ENCODE measurements at places on chromosomes 5 and 9. TPM values are rescaled to one million over a fixed set of nuclear protein-coding genes. Genes with fewer than 3 reads are reported as not detected.

ITGA2 gene
- 2.7 TPM for total RNA-seq

DOLPP1 gene
- total RNA-seq: 10.5 TPM

CNTNAP3B gene
- 15.0 TPM for total RNA-seq

LRRC19 gene
- total RNA-seq: under 0.01 TPM

LCP2 gene
- total RNA-seq: not detected

SPATA31A7 gene
- total RNA-seq: not detected

TAF11L10 gene
- total RNA-seq: not detected

RAPGEF6 gene
- total RNA-seq: 18.6 TPM

HRH2 gene
- 0.36 TPM for total RNA-seq

IFNB1 gene
- not detected for total RNA-seq

GRCh38 chr5:17113174-17113958 lies 104.1 kb upstream of the BASP1 start:
- H3K4me3 ChIP-seq: peak overlapping the region; percentile 30
- no peaks in the 10 kb centered on the region for H3K27me3 ChIP-seq
- H3K36me3 ChIP-seq: no peaks in the 10 kb centered on the region
- DNase-seq: peak; percentile 42

DNA sequence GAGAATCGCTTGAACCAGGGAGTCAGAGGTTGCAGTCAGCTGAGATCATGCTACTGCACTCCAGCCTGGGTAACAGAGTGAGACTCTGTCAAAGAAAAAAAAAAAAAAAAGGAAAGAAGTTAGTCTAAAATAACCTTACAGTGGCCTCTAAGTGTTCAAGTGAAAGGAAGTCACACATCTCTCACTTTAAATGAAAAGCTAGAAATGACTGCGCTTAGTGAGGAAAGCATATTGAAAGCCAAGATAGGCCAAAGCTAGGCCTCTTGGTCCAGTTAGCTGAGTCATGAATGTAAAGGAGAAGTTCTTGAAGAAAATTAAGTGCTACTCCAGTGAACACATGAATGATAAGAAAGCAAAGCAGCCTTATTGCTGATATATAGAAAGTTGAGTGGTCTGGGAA lies 38.1 kb downstream of the ITGA1 start:
- H3K27me3 ChIP-seq: no peaks in the 10 kb centered on the region
- no peak for DNase-seq
- H3K4me3 ChIP-seq: no peak overlapping the region
- H3K36me3 ChIP-seq: no peaks in the 10 kb centered on the region
- no peak overlapping the region for H3K27ac ChIP-seq

GRCh38 chr9:8564960-8565359 lies 765.4 kb upstream of the DMAC1 start:
- no peaks in the 10 kb centered on the region for H3K4me1 ChIP-seq
- H3K27ac ChIP-seq: no peak overlapping the region
- H3K36me3 ChIP-seq: no peaks in the 10 kb centered on the region

DNA sequence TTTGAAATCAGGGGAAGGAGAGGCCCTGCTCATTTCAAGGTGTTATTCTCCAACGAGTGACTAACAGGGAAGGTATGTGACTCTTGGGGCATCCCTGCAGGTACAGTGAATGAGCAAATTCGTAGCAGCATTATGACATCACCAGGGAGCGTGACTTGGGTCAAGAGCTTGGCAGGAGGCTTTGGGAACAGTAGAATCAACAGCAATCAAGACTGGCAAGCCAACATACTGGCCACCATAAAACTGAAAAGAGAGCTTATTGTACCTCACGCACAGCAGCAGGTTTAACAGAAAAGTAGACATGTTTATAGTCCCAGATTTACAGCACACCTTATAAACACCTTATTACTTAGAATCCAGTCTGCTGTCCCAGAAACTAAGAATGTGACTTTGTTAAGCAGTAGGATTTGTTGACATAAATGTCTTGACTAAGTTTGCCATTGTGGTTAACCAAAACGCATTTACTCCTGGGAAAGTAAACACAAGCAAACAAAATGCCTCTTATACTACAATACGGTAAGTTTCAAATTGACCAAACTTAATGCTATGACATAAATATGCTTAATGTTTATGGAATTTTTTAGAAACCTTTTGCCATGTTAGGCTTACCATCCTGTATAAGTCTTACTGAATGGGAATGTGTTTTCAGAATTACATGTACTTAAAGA lies 297.8 kb downstream of the NPR3 start:
- H3K4me3 ChIP-seq: no peak overlapping the region
- H3K4me1 ChIP-seq: peaks cover 11% of the 10 kb centered on the region
- H3K36me3 ChIP-seq: no peaks in the 10 kb centered on the region
- no peak for DNase-seq
- no peaks in the 10 kb centered on the region for H3K27me3 ChIP-seq

GRCh38 chr5:77773734-77774280 lies 2.3 kb downstream of the TBCA start:
- H3K4me1 ChIP-seq: peaks cover 21% of the 10 kb centered on the region
- H3K36me3 ChIP-seq: peaks cover 5% of the 10 kb centered on the region
- H3K27me3 ChIP-seq: no peaks in the 10 kb centered on the region
- H3K27ac ChIP-seq: no peak overlapping the region
- no peak overlapping the region for H3K4me3 ChIP-seq

DNA sequence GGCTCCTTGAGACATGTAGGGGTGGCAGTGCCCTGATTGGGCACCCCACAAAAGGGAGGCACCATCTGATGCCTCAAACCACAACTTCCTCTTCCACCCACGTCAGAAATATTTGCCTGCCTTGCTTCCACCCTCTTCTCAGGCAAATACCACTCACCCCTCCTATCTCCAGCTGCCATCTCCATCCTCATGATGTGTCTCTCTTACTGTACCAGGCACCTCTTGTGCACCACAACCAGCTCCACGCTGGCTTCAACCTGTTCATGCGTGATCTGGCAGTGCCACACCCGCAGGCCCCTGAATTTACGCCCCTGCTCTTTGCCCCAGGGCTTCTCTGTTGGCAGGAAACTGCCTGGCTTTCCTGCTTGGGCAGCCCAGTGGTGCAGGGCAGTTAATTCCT lies 87.8 kb upstream of the HSPA9 start:
- H3K27ac ChIP-seq: no peak overlapping the region
- no peaks in the 10 kb centered on the region for H3K4me1 ChIP-seq
- DNase-seq: no peak
- no peaks in the 10 kb centered on the region for H3K36me3 ChIP-seq
- H3K4me3 ChIP-seq: no peak overlapping the region

GRCh38 chr5:141843156-141843927 lies 34.9 kb downstream of the PCDH1 start:
- H3K36me3 ChIP-seq: no peaks in the 10 kb centered on the region
- H3K4me1 ChIP-seq: peaks cover 4% of the 10 kb centered on the region
- no peak overlapping the region for H3K27ac ChIP-seq
- no peak overlapping the region for H3K4me3 ChIP-seq
- H3K27me3 ChIP-seq: no peaks in the 10 kb centered on the region

DNA sequence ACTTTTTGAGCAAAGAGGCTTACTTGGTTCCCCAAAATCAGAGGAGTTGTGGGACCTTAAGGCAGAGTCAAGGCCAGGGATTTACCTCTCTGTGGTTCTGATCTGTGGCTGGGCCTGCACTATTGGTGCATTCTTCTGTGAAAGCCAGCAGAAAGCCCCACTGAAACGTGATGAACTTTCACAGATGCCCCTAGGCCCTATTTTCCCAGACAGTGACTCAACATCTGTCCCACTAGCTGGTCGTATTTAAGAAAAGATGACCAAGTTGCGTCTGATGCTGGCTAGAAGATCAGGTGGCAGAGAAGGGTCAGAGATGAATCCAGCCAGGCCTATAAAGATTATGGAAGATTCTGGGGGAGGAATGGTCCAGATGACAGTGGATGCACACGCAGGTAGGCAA lies 153.1 kb downstream of the ACTL7B start:
- no peak overlapping the region for H3K4me3 ChIP-seq
- peaks cover 8% of the 10 kb centered on the region for H3K4me1 ChIP-seq
- H3K27ac ChIP-seq: no peak overlapping the region
- H3K36me3 ChIP-seq: no peaks in the 10 kb centered on the region

DNA sequence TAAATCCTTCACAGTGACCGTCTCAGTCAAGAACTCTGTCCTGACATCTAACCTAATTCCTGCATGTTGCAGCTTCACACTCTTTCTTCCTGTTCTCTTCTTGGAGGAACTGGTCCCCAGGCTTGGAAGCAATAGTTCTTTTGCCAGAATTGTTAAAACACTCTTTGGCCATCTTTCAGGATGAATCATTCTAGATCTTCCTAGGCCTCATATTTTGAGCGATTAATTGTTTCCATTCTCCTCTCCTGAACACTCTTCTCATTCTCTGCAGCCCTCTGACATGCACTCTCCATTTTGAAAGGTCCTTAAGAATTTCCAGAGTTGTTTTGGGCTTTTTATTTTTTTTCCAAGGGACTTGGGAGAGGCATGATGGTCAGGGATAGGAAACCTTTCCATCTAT lies 85.8 kb downstream of the FAM114A2 start:
- no peaks in the 10 kb centered on the region for H3K36me3 ChIP-seq
- H3K27ac ChIP-seq: no peak overlapping the region
- no peaks in the 10 kb centered on the region for H3K4me1 ChIP-seq

- H3K4me1 ChIP-seq: no peaks in the 10 kb centered on the region
- H3K36me3 ChIP-seq: no peaks in the 10 kb centered on the region
- H3K27me3 ChIP-seq: no peaks in the 10 kb centered on the region
- no peak overlapping the region for H3K4me3 ChIP-seq
- H3K27ac ChIP-seq: no peak overlapping the region
- peak; percentile 4 for DNase-seq
Measured at GRCh38 chr9:117466111-117466510, 51.3 kb upstream of the ASTN2 start.

DNA sequence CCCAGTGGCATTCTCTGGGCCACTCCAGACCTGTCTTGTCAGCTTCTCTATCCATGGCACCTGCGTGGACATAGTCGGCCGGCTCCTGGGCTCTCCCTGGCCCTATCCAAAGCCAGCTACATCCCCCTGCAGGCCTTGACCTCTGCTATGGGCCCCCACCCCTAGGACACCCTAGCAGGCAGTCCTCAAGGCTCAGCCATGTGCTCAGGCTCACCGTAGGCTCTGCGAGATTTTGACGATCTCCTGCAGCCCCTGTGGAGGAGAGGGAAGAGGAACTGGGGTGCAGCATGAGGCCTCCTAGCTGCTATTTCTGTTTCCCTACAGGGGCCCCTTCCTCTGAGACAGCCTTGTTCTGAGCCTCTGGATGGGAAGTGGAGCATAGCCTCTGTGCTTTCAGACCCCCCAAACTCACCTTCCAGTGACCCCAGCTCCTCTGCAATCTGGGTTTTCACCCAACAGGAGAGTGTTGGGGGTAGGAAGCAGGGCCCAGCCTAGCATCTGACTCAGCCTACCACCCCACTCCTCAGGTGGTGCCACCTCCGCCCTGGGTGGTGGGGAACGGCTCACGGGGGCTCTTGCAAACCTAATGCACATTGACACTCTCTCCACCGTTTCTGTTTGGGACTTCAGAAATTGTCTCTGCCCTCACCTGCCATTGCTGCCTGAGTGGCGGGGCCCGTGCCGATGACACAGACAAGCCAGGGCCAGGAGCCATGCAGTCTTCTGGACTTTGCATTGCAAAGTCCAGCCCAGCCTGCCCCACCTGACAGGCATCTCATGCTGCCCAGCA lies 36.7 kb downstream of the HRH2 start:
- no peaks in the 10 kb centered on the region for H3K36me3 ChIP-seq
- no peaks in the 10 kb centered on the region for H3K27me3 ChIP-seq
- no peaks in the 10 kb centered on the region for H3K4me1 ChIP-seq

GRCh38 chr9:4799033-4799430 lies 6.3 kb downstream of the RCL1 start:
- no peak overlapping the region for H3K27ac ChIP-seq
- H3K27me3 ChIP-seq: no peaks in the 10 kb centered on the region
- no peak overlapping the region for H3K4me3 ChIP-seq
- DNase-seq: no peak

- H3K4me1 ChIP-seq: peaks cover 38% of the 10 kb centered on the region
- H3K4me3 ChIP-seq: no peak overlapping the region
- H3K27ac ChIP-seq: no peak overlapping the region
Measured at GRCh38 chr9:94677929-94678328, 38.6 kb upstream of the FBP1 start.

DNA sequence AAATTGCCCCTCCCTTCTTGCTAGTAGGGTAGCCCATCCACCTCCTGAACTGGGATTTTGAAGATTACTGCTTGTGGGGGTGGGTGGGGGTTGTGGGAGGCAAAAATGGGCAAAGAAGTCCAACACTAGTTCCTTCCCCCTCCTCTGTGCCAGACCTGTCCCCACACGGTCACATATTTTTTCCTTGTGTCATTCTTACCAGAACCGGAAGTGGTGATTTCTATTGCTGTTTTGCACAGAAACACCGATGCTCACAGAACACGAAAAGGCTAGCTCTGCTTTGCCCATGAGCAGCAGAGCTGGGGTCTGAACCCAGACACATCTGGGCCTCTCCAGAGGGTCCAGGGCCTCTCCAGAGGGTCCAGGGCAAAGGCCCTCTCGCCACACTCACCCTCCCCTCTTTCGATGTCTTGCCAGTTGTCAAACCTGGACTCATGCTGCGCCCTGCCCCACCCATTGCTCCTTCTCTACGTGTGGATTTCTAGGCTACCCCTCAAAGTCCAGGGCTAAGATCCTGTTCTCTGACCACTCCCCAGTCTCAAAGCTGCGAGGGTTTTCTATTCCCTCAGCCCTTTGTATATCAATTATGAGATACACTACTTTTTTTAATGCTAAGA lies 264.4 kb upstream of the MSX2 start:
- H3K27ac ChIP-seq: no peak overlapping the region

DNA sequence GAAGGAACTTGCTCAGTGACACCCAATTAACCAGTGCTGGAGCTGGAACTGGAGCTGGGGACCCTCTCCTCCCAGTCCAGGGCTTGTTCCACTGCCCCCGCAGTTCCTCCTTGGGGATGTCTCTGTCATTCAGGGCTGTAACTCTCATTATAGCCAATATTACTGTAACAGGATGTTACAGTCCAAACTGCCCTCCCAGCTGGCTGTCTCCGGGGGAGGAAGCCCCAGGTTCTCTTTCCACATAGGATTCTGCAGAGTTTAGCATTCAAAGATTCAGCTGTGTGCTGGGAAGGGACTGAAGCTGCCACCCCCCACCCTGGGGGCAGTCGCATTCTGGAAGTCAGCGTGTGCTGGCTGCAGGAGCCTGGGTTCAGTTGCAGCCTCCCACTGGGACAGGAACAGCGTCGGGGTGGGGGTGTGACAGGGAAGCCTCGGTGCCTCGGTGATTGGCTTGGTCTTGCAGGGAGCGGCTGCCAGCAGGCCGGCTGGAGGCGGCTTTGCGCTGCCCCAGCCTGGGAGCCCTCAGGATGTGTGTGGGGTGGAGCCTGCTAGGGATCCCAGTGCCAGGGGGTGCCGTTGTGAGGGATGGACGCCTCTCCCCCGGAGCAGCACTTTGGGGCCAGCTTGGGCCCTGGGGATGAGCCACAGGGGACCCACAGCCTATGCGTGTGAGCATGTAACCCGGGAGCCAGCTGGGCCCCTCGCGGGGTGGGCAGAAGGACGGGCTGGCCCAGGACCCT lies 101.1 kb downstream of the RGS3 start:
- peak overlapping the region; percentile 80 for H3K27ac ChIP-seq
- DNase-seq: peak; percentile 98
- no peaks in the 10 kb centered on the region for H3K27me3 ChIP-seq
- H3K4me3 ChIP-seq: peak overlapping the region; percentile 79

Data from osteoblast (primary cell).